Stimulated activated CD8-positive, alpha-beta memory T cell treated with anti-CD3 and anti-CD28 coated beads, Interleukin-12 subunit alpha, Interleukin-12 subunit beta, amount 100 ng/mL, for 4 hours (primary cell): ENCODE measurements at places on chromosomes 4 and X.

DNA sequence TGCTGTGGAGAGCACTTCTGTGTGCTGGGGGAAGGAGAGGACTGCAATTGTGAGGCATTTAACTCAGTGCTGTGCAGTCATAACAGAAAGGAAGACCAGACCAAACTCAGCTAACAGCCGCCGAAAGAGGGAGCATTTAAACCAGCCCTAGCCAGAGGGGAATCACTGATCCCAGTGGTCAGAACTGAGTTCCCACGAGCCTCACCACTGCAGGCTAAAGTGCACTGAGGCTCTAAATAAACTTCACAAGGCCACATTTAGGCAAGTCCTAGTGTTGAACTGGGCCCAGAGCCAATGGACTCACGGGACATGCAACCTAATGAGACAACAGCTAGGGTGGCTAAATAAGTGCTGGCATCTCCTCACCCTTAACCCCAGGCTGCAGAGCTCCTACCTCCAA is 20.4 kb downstream of the IQCM start:
- no peak for DNase-seq

DNA sequence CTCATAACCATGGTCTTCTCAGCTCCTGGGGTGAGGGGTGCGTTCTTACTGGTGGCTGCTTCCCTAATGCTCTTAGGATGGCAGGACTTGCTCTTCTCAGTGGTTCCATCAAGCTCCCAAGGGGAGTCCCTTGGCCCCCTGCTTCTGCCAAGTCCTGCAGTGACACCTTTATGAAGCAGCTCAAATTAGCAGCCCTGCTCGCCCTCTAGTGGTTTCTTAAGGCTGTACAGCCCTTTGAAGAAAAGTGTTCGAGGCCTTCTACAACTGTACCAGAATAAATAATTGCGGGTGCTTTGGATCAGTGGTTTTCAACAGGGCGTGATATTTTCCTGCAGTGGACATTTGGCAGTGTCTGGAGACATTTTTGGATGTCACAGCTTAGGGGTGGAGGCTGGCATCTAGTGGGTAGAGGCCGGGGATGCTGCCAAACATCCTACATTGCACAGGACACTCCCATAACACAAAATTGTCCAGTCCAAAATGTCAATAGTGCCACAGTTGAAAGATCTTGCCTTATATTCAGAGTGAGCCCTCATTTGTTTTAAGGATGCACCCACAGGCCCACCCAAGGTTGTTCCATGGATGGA is 204.7 kb upstream of the S100G start:
- DNase-seq: peak; percentile 6

GRCh38 chr4:71338846-71339593 is at the start of gene SLC4A4:
Gene SLC4A4, plus strand, starts transcription at chr4:71339020.
- DNase-seq: no peak

- DNase-seq: no peak
Measured at GRCh38 chr4:37439809-37440474, 195.4 kb downstream of the NWD2 start.

GRCh38 chr4:64682946-64683345 is 273.7 kb upstream of the TECRL start:
- DNase-seq: no peak

DNA sequence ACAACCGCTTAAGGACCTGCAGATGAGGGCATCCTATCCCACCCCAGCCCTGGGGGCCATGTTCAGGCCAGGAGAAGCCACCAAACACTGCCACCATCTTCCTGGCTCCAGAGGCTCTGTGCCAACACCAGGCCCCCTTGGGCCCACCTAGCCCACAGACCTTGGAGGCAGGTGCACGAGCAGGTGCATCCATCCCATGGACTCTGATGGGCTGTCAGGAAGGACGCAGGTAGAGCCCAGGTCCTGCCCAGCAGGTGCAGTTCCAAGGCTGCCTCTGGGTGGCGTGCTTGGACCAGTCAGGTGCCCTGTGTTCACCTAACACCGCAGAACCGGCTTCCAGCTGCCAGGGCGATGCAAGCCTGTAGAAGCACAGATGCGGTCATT is 22.8 kb upstream of the PDE6B start:
- DNase-seq: peak; percentile 24

GRCh38 chr4:8914461-8915171 is 43.0 kb upstream of the HMX1 start:
- DNase-seq: no peak

GRCh38 chr4:92451782-92452181 is 148.0 kb downstream of the GRID2 start:
- DNase-seq: no peak

GRCh38 chr4:56438766-56439165 is 2.7 kb downstream of the PAICS start:
- no peak for DNase-seq

DNA sequence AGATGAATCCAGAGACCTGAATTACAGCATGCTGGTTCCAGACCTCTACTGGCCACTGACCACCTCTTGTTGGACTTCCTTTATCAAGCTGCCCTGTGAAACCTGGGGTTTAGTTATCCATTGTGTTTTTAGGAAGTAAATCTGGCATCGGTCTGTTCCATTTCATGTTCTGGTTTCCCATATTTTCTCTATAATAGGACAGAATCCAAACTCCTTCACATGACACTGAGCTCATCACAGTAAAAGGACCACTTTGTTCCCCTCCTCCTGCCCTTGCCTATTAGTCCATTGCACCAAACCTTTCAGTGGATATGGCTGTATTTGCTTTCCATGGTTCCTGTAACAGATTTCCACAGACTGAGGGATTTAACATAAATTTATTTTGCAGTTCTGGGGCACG is 4.0 kb downstream of the MFAP3L start:
- no peak for DNase-seq

DNA sequence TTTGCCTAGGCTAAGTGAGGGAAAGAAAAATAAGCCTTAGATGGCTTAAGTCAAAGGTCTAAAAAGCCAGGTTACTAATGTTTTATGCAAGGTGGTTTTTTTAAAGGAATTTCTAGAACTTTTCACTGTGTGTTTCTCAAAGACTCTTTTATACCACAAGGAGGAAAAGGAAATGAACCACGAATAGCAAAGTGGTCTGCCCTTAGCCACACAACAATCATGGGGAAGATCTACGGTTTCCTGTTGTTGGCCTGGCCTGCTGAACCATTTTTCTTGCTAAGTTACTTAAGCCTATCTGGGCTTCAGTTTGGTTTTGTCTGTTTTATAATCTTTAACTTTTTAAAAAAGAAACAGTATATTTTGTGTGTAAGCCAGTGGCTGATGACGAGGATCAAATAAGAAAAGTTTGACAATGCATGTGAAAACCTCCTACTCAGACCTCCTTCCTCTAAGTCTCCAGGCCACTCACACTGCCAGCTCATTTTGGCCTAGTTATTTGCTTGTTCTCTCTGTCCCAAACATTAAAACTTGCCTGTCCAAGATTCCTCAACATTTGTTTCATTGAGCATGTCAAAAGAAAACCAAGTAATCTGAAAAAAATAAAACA is 56.7 kb upstream of the COL25A1 start:
- no peak for DNase-seq

DNA sequence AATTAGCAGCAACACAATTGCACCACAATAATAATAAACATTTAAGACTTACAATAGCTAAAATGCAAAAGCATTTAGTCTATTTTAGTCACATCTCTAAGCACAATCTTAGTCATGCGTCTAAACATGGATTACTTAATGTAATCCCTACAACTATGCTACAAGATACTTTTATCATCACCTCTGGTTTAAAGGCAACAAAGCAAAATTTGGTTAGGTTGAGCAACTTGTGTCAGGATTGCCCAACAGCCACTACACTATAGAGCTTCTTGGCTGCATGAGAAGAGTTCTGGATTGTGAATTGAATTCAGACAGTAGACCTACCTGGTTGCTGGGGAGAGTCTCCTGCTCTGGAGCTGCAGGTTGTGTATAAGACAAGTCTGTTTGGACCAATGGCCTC is 146.5 kb upstream of the PUDP start:
- no peak for DNase-seq

DNA sequence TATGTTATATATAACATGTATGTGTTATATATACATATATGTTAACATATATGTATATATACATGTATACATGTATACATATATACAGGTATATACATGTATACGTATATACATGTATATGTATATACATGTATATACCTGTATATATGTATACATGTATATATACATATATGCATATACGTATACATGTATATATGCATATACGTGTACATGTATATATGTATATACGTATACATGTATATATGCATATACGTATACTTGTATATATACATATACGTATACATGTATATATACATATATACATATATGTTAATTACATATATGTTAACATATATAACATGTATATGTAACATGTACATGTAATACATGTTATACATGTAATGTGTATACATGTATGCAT is 1077.3 kb upstream of the ADGRL3 start:
- no peak for DNase-seq

GRCh38 chr4:185304944-185305690 is 90.6 kb downstream of the LRP2BP start:
- DNase-seq: no peak

- no peak for DNase-seq
Measured at GRCh38 chr4:105767579-105767978, 59.0 kb downstream of the GSTCD start.

- no peak for DNase-seq
Measured at GRCh38 chr4:3660928-3661515, 105.2 kb upstream of the ADRA2C start.
